ENCODE measurements at places on chromosomes 11 and 22.

DNA sequence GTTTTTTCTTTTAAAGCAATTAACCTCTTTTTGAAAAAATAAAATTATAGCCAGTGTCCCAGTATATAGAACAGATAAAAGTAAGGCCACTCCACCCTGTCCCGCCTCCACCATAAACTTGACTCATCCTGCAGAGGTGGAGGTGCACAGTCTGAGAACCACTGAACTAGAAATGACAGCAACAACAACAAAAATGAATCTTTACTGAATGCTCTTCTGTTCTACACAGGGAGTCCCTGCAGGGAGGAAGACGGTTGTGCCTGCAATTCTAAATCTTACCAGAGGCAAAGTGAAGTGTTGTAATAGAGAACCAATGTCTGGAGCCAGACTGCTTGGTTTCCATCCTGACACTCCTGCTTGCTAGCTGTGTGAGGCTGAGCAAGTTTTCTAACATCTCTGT lies 162.3 kb downstream of the FBXO7 start:
- no peak for DNase-seq

DNA sequence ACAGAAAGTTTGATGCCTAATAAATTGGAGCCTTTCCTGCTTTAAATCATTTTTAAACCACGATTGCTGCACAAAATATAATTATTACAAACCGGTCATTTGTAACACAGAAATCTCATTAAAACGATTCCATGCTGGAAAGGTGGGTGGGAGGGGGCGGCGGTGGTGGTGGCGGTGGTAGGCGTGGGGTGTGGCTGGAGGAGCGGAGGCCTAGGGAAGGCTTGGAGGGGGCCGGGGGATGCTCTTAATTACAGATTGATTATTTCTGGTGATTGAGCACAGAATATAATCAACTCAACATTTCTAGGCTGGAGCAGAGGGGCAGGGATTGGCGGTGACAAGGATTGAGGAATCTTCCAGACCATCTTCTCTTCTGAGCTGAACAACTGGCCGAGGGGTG lies 157.5 kb downstream of the TRIM29 start:
- no peak for DNase-seq

DNA sequence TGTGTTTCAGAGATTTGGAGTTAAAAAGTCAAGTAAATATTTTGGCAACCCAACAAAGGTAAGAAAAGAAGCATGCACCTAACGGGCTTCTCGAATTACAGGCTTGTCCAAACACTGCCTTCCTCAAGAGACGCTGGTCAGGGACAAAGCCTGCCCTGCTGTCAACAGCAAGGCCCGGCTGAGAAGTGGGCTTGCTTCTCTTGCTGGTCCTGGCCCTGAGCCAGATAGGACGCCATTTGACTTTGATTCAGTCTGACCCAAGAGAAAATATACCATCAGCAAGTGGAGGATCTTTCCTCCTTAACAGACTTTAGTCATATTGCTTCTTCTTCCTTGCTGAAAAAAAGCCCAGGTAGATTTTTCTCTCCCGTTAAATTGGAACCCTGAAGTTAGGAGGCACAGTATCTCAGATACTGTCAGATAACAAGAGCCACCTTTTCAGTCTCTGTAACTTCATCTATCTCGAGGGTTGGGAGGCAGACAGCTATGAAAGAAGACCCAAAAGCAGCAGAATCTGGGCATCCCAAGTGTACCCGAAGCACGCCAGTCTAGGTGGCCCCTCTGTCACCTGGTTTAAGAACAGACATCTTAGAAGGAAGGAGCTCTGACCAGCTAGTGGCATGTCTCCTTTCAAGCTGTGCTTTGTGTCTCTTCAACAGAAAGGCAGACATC lies 57.5 kb downstream of the C22orf31 start:
- peak; percentile 38 for DNase-seq

GRCh38 chr11:72069787-72070251 lies 10.5 kb downstream of the NUMA1 start:
- peak; percentile 78 for DNase-seq

GRCh38 chr22:45524966-45525365 lies 22.3 kb downstream of the FBLN1 start:
- no peak for DNase-seq

GRCh38 chr11:17752144-17752543 lies 17.6 kb downstream of the KCNC1 start:
- no peak for DNase-seq

DNA sequence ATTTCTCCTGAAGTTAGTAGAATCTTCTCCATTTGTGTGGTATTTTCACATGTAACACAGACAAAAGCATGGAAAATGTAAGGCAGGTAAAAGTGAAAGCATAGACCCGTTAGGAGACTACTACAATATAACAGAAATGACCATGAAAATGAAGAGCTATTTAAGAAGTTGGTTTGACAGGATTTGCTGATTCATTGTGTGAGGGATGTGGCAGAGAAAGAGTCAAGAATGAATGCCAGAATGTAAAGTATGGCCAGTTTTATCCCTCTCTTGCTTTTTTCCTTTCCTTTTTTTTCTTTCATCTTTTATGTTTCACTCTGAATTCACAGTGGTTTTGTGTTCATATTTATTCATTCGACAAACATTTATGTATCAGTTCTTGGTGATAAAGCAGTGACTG lies 115.9 kb downstream of the ARFGAP2 start:
- DNase-seq: no peak

GRCh38 chr11:96614846-96615245 lies 225.0 kb downstream of the JRKL start:
- DNase-seq: no peak

DNA sequence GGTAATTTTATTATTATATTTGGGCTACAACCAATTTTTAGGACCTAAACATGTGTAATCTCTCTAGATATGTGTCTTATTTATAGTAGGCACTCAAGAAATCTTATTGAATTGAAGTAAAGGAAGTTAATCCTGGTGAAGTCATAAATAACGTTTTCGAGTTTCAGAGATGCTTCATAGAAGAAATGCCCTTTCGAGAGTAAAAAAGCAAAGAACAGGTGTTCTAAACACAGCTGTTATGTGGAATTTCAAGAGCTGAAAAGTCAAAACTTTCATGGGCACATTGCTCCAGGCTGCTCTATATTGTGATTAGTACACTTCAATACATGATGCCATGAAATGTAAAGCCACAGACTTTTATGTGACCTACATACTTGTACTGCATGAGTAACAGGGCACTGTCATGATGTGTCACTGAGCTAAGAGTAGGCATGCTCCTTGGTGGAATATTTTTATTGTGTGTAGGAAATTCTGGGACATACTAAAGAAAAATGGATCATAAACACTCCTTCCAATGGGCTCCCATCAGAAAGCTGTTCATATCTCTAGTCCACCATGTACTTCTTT lies 7.2 kb upstream of the ELMOD1 start:
- DNase-seq: no peak

DNA sequence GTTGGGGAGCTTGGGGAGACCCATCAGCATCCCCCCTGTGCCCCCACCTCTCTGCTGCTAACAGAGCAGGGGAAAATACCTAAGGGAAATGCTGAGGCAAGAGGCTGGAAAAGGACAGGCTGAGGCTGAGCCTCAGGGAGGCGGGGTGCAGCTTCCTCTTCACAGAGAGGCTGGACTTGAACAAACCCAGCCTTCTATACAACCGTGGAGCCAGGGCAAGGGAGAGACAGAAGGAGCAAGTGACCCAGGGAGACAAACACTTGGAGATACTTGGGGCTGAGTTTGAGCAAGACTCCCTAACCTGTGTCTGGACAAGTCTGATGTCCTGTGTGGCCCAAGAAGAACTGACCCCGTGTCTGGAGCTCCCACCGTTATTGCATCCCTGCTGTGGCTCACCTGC lies at the start of gene SLCO2B1:
Gene SLCO2B1 (plus strand): TSS at position 229 of the 400 bp plus-strand sequence. CDS start 275 bp downstream, outside the sequence.
- DNase-seq: peak; percentile 59

- DNase-seq: no peak
Measured at GRCh38 chr11:119791047-119791446, 62.0 kb upstream of the NECTIN1 start.

DNA sequence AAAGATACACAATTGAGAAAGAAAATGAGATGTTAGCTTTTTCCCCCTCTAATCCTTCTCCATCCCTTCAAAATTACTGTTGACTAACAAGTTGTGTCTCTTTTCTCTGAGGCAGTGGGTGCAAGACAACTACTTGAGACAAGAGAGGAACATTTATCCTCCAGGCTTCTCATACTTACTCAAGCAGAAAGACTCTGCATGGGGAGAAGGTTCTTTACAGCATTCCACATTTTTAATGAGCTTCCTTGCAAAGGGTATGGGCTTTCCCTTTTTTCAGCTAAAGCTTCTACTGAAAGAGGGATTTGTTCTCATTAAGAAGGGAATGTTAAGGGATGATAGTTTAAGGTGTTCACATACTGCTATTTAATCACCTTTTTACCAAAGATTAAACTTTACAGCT lies 47.8 kb downstream of the PAX6 start:
- no peak for DNase-seq

- no peak for DNase-seq
Measured at GRCh38 chr11:44988981-44989635, 38.4 kb upstream of the TP53I11 start.

DNA sequence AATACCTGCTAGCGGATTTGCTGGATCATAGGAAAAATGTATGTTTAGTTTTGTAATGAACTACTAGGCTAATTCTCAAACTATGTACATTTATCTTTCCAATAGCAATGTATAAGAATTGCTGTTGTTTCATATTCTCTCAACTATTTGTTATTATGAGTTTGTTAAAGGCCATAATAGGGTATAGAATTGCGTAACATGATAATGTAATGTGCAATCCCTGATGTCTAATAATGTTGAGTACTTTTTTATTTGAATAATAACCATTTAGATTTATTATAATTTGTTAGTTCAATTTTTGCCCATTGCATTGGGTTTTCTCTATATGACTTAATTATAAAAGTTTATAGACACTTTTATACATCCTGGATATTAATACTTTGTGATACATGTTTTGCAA lies 801.6 kb downstream of the LUZP2 start:
- no peak for DNase-seq

Measured in body of pancreas (tissue), 4 donors.